Upper lobe of right lung (tissue), 1 donor: ENCODE measurements at places on chromosomes 7 and 10. TPM values are rescaled to one million over a fixed set of nuclear protein-coding genes. Genes with fewer than 3 reads are reported as not detected.

SIRT1 gene
- total RNA-seq: 23.4 TPM

HPSE2 gene
- total RNA-seq: 3.4 TPM

OR2A1 gene
- total RNA-seq: not detected

GRCh38 chr7:95905167-95905566 is 132.8 kb downstream of the DYNC1I1 start:
- no peak for DNase-seq

DNA sequence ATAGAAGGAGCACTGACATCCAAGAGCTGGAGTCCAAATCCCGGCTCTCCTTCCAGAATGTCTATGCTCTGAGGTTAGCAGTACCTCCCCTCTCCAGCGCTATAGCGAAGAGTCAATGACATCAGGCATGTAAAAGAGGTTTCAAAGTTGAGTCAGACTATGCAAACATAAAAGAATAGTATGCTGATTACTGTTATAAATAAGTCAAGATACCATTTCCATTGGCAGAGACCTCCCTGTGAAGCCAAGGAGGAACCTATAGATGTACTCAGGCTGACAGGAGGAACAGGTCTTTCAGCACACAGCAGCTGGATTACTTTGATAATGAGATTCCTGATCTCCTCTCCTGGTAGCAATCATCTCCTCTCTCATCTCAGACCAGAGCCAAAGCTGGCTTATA is 103.9 kb upstream of the EFCAB10 start:
- no peak for DNase-seq

DNA sequence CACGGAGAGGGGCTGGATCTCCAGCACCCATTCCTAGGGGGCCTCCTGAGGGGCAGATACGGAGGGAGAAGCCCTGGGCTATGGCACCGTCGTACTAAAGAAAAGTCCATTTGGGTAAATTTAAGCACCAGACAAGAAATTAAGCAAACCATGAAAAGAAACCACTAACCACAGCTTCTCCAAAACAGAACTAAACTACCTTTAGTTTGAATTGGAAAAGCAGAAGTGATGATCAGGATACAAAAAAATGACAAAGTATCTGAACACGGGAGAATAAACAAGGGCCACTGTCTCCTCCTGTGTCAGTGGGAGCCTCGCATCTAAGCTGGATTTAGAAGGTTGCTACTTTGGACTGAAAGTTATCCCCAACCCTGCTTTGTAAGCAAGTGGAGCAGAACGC is 69.1 kb downstream of the DIP2C start:
- no peak for DNase-seq

DNA sequence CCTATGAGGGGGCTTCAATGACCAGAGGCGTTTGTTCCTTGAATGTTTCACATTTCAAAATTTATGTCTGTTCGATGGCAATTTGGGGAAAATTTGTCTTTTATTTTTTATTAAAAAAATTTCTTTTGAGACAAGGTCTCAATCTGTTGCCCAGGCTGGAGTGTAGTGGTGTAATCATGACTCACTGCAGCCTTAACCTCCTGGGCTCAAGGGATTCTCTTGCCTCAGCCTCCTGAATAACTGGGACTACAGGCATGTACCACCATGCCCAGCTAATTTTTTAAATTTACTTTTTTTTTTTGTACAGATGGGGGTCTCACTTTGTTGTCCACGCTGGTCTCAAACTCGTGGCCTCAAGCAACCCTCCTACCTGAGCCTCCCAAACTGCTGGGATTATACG is 39.7 kb downstream of the OTUD1 start:
- DNase-seq: no peak

- no peak for DNase-seq
Measured at GRCh38 chr7:101163279-101164070, 1.9 kb downstream of the VGF start.
